ENCODE measurements at places on chromosomes 5 and 9. TPM values are rescaled to one million over a fixed set of nuclear protein-coding genes. Genes with fewer than 3 reads are reported as not detected.
A peak's percentile ranks its signal among the peaks of the same experiment; 100 is the strongest.

DNA sequence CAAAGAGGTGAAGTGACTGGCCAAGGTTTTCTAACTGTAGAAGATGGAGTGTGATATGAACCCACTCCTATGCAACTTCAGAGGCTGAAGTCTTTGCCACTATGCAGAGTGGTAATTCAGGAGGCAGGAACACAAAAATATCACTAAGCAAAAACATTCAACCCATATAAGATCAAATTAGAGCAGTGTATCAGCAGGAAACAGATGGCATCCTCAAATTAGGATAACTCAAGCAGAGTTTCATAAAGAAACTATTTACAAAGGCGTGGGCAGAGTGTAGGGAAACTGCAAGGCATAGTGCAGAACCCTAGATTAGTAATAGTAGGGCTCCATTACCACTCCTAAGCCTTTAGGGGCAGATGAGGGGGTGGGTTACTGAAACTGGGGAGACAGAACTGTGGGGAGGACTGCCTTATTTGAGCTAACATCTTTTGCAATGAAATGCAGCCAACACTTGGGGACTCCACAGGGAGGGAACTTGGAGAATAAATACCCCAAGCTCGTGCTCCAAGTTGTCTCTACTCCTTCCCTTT is 72.2 kb downstream of the PTTG1 start:
- DNase-seq, result no peak

DNA sequence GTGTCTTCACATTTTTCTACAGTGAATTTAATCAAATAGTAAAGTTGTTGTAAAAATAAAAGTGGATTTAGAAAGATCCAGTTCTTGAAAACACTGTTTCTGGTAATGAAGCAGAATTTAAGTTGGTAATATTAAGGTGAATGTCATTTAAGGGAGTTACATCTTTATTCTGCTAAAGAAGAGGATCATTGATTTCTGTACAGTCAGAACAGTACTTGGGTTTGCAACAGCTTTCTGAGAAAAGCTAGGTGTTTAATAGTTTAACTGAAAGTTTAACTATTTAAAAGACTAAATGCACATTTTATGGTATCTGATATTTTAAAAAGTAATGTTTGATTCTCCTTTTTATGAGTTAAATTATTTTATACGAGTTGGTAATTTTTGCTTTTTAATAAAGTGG is 60.4 kb downstream of the MTAP start:
- DNase-seq, result no peak

The FGF18 gene
- total RNA-seq, result 0.62 TPM

The ADAMTS13 gene
- 2.2 TPM for total RNA-seq

The KIF20A gene
- 4.1 TPM for total RNA-seq

GRCh38 chr5:138258704-138259292 is 15.6 kb downstream of the GFRA3 start:
- DNase-seq, result no peak

DNA sequence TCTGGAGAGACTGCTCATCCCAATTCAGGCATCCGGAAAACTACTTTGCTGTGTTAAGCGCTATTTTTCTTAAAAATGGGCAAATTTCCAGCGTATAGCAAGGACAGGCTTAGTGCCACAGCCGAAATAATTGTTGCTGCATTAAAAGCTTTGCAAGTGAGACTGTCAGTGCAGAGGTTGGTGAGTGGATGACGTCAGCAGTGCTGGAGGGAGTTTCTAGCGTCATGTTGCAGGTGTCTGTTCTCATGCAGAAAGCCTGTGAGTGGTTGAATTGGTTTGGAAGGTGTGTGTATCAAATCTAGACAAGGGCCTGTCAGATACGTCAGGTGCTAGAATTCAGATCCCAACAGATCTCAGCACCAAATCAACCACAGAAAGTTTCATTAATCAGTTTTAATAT is 204.4 kb downstream of the TRIO start:
- no peak for DNase-seq

The NLN gene
- total RNA-seq, result 61.6 TPM

GRCh38 chr5:142277796-142278195 is 47.0 kb downstream of the SPRY4 start:
- DNase-seq, result no peak

The FAM151B gene
- 39.8 TPM for total RNA-seq

DNA sequence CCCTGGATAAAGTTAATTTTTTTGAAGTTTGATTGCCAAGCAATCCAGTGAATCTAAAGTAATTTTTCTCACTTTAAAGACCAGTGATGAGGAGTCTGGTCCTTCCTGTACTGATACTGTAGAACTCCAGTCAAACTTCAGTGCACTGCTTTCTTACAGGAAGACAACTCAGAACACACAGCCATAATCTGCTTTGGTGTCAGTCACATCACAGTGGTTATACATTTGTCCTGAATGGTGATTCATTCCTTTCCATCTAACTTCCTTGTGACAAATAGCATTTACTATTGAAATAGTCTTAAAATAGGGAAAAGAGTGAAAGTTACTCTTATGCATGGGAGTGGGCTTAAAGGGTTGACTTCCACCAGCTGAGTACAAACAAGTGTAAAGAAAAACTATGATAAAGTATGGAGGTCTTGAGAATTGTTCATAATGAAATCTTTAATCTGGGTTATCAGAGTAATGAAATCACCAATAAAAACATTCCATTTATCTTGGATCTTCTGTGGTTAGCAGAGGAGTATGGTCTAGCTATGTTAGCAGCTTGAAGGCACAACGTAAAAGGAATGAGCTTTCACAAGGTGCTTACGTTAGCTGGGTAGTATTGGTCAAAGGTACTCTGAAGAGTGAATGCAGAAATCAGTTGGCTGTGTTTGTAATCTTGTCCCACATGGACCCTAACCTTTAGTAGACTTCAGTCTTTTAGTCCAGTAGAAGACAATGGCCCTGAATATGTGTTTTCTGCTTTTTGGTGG is 41.5 kb downstream of the DCP2 start:
- no peak for DNase-seq

GRCh38 chr5:112697322-112697721 is 40.4 kb upstream of the APC start:
- no peak for DNase-seq

- no peak for DNase-seq
Observed at GRCh38 chr5:96374653-96375052, 58.4 kb downstream of the PCSK1 start.

DNA sequence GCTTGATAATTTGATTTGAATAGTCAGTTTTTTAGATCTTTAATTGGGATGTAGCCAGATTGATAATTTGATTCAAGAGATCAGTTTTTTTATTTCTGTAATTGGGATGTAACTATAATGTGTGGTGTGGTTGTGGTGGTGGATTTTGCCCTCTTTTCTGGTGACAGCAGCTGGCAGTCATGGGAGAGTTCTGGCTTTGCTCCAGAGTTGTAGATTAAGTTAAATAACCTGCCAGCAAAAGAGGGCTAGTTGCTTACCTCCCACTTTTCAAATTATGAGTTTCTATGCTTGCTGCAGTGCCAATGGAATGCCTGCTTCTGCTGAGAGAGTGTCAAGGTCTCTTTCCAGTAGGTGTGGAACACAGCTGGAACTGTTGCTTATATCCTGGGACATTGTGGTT is 315.1 kb downstream of the CCDC171 start:
- no peak for DNase-seq

- no peak for DNase-seq
Observed at GRCh38 chr5:4995014-4995413, 145.1 kb upstream of the ADAMTS16 start.

GRCh38 chr9:12595400-12595799 is 97.8 kb upstream of the TYRP1 start:
- DNase-seq, result no peak

DNA sequence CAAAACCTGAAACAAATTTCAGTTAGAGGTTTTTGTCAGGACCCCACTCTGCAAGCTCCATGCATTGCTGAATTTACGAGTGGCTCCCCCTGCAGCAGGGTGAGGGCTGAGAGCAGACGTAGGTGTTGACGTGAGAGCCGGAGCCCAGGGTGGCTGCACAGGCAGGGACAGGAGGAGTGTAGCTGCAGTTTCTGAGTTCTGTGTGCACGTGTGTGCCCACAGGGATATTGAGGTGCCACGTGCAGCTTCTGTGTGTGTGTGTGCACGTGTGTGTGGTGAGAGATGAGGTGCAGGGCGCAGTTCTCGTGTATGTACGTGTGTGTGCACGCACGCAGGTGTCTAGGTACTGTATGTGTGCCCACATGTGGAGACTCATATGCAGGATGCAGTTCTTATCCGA is 14.6 kb downstream of the PLEKHG4B start:
- DNase-seq, result no peak

The FSD1L gene
- 146 TPM for total RNA-seq

GRCh38 chr5:62731022-62731421 is 152.4 kb downstream of the LRRC70 start:
- no peak for DNase-seq

GRCh38 chr9:95070549-95071021 is 246.9 kb downstream of the FANCC start:
- no peak for DNase-seq

- peak; percentile 43 for DNase-seq
Observed at GRCh38 chr5:180367991-180368390, 14.9 kb upstream of the GFPT2 start.

GRCh38 chr9:79764374-79764773 is 192.6 kb downstream of the TLE4 start:
- DNase-seq, result no peak

GRCh38 chr5:90558344-90559192 is at the start of gene ADGRV1:
Gene ADGRV1, plus strand, starts transcription at chr5:90558797. Its CDS starts 99 bp downstream, at chr5:90558896.
- DNase-seq, result peak; percentile 84

DNA sequence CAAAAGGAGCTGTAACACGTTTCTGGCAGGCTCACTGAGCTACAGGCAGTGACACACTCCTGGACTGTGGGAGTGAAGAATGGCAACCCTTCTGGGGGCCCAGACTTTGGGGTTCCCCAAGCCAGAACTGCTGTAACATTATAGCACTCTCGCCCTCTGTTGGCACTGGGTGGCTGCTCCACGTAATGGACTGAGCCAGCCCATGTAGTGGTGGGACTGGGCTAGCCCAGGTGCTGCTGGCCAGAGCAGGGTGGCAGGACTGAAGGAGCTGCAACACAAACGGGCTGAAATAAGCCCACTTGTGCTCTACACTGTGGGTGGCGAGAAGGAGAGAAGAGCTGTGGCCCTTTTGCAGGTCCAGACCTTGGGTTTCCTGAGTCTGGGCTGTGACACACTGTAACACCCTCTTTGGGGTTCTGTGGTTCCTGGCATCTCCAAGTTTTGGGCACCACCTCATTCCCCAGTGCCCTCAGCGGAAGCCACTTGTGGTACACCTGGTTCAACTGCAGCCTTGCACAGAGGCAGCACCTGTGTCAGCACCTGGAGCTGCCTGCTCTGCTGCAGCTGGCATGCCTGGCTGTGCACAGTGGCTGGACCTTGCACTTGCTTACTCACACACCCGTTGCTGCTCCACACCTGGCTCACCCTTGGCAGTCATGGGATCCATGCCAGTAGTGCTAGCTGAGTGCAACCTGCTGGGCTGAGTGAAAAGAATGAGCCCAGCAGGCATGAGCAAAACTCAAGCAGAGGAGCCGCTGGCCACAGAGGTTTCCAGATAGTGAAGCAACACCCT is 95.0 kb upstream of the PRR16 start:
- DNase-seq, result no peak

The FRRS1L gene
- 82.2 TPM for total RNA-seq

The NR2F1-AS1 gene
- total RNA-seq, result 109 TPM

The PCDHA7 gene
- total RNA-seq, result 18.1 TPM

The RFESD gene
- 1.4 TPM for total RNA-seq

DNA sequence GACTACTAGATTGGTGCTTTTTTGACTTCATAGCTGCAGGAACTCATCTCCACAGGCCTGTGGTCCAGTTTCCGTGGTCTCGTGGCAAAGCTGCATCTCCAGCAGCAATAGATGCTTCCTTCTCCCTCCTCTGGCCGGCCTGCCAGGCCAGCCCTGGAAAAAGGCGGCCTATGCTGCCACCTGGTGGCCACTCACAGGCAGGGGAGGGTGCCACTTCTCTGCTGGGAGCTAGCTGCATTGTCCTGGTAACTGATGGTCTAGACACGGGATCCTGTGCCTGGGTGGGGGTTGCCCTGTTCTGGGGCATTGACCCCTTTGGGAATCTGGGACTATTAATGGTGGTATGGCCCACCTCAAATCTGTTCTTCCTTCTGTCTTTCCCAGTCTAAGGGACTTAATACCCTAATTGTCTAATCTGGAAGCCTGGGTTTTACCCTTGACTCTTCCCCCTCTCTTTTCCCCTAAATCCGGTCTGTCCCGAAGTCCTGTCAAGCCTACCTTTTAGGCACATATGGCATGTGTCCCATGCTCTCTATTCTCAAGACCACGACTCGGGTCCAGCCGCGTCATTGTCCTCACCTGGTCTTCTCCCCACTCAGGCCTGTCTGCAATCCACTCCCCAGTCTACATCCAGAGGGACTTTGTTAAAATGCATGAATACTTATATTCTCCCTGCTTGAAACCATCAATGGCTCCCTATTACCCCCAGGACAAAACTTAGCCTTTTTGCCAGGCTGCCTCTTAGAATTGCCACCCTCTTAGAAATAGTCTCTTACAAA is 20.1 kb upstream of the PTGS1 start:
- peak; percentile 84 for DNase-seq

- no peak for DNase-seq
Observed at GRCh38 chr5:93359960-93360305, 221.1 kb downstream of the NR2F1-AS1 start.

DNA sequence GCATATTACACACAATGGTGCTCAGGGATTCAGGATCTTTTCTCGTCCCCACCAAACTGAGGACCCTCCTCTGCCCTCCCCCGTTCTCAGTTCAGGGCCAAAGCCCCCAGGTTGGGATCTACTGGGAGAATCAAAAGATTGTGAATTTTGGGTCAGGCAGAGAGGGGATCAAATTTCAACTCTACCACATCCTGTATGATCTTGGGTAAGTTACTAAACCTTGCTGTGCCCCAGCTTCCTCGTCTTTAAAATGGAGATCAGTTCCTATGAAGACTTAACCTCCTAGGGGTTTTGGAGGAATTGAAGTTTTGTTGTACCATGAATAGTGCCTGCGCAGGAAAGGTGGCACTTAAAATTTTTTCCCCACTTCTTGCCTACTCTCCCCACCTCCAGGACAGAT is 62.4 kb downstream of the RAI14 start:
- no peak for DNase-seq

The SLC25A2 gene
- not detected for total RNA-seq

The OTP gene
- not detected for total RNA-seq

The PCDHB6 gene
- total RNA-seq, result 3.1 TPM

The MSMP gene
- not detected for total RNA-seq

- no peak for DNase-seq
Observed at GRCh38 chr5:159576902-159577301, 246.6 kb upstream of the IL12B start.

DNA sequence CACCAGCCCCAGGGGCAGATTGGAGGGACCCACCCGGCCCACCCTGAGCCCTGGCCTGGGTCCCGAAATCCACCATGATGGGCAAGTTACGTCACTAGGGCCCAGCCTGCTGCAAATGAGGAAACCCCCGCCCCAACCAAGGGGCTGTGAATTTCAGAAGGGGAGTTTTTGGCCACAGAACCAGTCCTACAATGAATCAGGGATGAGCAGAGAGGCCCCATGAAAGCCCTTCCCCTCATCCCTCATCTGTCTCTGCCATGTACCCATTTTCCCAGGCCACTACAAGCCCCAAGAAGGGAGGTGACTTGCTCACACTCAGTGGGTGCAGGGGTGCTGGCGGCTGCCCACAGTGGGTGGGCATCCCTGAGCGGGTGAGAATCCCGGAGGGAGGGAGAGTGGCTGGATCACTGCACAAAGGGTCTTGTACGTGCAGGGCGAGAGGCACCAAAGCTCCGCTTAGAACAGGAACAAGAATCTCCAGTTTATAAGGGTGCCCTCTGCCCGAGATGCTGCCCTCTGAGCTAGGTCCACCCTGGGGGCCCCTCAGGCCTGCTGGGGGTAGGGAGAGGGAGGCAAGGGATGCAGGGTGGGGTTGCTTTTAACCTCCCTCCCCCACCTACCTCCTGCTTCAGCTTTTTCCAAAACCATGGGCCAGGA is 10.4 kb upstream of the TCF7 start:
- DNase-seq, result no peak

GRCh38 chr5:117261948-117262571 is 687.4 kb upstream of the SEMA6A start:
- DNase-seq, result no peak

The MEGF9 gene
- total RNA-seq, result 58.8 TPM

Data from occipital lobe (tissue), 3 donors.